Mesothelial cell of epicardium (in vitro differentiated cells): ENCODE measurements at places on chromosomes 7 and 10.

DNA sequence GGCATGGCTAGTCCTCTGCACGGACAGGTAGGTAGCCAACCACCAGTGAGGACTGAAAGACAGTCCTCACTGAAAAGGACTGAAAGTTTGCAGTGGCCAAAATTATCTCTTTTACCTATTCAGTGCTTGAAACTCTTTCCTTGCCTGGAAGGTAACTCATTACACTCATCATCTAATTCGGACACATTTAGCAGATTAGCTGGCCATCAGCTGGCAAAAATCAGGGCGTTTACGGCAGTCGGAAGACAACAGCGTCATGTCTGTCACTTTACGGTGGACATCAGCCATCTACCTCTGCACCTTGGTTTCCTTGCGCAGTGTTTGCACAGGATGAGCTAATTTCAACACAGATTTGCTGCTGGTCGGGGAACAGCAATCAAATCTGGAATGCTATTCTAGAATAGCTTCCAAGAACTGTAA is 740 bp downstream of the ANXA7 start:
- peak overlapping the region; percentile 78 for H3K4me3 ChIP-seq
- H3K4me1 ChIP-seq: peaks cover 24% of the 10 kb centered on the region
- peaks cover 6% of the 10 kb centered on the region for H3K27me3 ChIP-seq
- DNase-seq: no peak
- peak overlapping the region; percentile 94 for H3K27ac ChIP-seq
- H3K36me3 ChIP-seq: peaks cover 1% of the 10 kb centered on the region

DNA sequence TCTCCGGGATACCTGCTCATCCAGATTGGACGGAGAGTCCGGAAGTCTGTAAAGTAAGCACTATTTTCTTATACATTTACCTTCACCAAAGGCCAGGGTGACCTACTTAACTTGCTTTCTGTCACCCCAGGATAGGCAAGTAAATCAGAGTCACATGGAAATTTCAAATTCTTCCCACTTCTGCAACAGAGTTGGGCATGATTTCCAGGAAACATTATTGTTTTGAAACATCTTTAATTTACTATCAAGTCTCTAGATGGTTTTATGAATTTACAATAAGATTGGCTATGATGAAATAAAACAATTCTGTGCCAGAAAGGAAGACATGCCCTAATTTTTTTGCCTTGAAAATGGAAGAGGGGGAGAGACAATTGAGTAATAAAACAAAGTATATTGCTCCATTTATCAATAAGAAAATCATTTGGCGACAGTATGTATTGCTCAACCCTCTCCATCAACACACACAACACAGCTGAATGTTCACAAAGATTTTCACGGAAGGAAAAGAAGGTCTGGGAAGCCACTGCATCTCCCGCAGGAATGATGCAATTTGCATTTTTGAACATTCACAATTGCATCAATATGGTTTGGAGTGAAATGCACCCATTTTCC is 702.8 kb downstream of the PARD3 start:
- H3K27ac ChIP-seq: peak overlapping the region; percentile 2
- H3K4me1 ChIP-seq: peaks cover 42% of the 10 kb centered on the region
- H3K27me3 ChIP-seq: no peaks in the 10 kb centered on the region
- H3K36me3 ChIP-seq: peaks cover 9% of the 10 kb centered on the region

- H3K27ac ChIP-seq: peak overlapping the region; percentile 86
- peak overlapping the region; percentile 70 for H3K4me3 ChIP-seq
- H3K27me3 ChIP-seq: peaks cover 5% of the 10 kb centered on the region
- H3K4me1 ChIP-seq: peaks cover 19% of the 10 kb centered on the region
- no peaks in the 10 kb centered on the region for H3K36me3 ChIP-seq
Observed at GRCh38 chr10:122112625-122113160, 123.7 kb downstream of the TACC2 start.

DNA sequence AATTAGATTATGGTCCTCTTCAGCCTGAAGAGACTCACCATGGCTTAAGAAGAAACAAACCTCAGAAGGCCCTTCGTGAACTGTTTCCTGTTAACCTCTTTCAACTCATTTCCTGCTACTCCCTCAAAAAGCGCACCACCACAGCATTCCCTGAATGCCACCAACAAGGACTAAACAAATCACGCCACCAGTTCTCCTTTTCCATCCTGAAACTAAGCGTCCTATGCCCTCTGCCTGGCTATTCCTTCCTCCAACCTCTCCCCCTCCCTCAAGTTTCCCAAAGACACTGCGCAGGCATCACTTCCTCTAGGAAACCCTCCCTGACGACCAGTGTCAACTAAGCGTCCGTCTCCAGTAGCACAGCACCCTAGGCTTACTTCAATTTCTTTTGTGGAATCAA is 12.0 kb downstream of the YWHAG start:
- H3K27me3 ChIP-seq: no peaks in the 10 kb centered on the region
- peaks cover 59% of the 10 kb centered on the region for H3K36me3 ChIP-seq
- peak overlapping the region; percentile 32 for H3K27ac ChIP-seq
- DNase-seq: no peak
- H3K4me3 ChIP-seq: no peak overlapping the region
- H3K4me1 ChIP-seq: peaks cover 5% of the 10 kb centered on the region

DNA sequence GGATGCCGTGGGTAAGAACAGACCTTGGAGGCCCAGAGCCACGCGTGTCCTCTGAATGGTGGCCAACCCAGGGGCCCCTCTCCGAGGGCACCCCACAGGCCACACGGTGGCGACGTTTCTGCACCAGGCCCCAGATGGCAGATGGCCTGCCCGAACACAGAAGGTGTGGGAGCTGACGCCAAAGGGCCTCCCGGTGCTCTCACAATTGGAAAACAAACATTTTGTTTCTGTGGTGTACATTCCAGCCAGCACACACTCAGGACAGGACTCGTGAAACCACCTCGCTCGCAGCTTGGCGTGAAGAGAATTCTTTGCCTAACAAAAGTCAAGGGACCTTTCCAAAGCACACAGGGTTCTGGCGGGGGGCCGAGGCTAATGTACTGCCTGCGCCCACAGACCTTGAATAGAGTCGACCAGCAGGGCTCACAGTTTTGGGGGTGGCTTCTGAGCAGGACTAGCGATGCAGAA is 112.1 kb downstream of the FAM53B start:
- H3K27ac ChIP-seq: no peak overlapping the region
- H3K4me3 ChIP-seq: no peak overlapping the region
- peaks cover 14% of the 10 kb centered on the region for H3K4me1 ChIP-seq
- H3K27me3 ChIP-seq: no peaks in the 10 kb centered on the region
- DNase-seq: no peak

GRCh38 chr10:73625004-73625883 is 16.0 kb downstream of the MYOZ1 start:
- no peaks in the 10 kb centered on the region for H3K27me3 ChIP-seq
- peaks cover 27% of the 10 kb centered on the region for H3K4me1 ChIP-seq
- H3K27ac ChIP-seq: peak overlapping the region; percentile 99
- DNase-seq: peak; percentile 56
- no peaks in the 10 kb centered on the region for H3K36me3 ChIP-seq

- no peaks in the 10 kb centered on the region for H3K36me3 ChIP-seq
- no peak overlapping the region for H3K4me3 ChIP-seq
- H3K27me3 ChIP-seq: peaks cover 2% of the 10 kb centered on the region
- no peak for DNase-seq
- no peaks in the 10 kb centered on the region for H3K4me1 ChIP-seq
Observed at GRCh38 chr7:49669692-49670260, 103.7 kb upstream of the VWC2 start.

GRCh38 chr10:103792547-103792946 is 62.8 kb downstream of the SH3PXD2A start:
- no peak overlapping the region for H3K27ac ChIP-seq
- H3K36me3 ChIP-seq: peaks cover 4% of the 10 kb centered on the region
- H3K4me3 ChIP-seq: no peak overlapping the region
- DNase-seq: no peak
- H3K27me3 ChIP-seq: no peaks in the 10 kb centered on the region
